Epithelial cell of proximal tubule (primary cell): ENCODE measurements at places on chromosomes 4 and X. TPM values are rescaled to one million over a fixed set of nuclear protein-coding genes. Genes with fewer than 3 reads are reported as not detected.

DNA sequence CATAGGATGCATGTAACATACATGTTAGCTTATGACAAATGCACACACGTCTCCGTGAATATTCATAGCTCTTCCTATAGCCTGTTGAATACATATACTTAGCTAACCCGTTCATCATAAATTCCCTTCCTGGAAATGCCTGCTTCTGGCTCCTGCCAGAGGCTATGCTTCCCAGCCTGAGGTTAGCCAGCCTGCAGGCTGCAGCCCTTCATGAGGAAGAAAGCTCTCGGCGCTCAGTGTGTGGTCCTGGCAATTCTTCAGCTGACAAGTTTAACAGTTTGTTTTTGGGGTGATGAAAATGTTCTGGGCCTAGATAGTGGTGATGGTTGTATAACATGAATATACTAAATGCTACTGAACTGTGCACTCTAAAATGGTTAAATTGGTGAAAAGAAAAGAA is 48.8 kb upstream of the MAN2B2 start:
- no peak for DNase-seq

DNA sequence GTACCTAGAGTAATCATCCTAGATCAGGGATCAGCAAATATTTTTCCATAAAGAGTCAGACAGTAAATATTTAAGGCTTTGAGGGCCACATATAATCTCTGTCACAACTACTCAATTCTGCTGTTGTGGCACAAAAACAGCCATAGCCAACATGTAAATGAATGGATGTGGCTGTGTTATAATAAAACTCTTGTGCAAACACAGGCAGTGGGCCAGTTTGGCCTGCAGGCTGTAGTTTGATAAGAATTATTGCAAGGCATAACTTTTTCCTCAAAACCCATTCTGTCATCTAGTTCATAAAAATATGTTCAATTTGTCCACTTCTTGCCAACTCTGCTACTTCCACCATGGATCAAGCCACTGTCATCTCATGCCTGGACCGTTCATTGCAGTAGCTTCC is 39.4 kb upstream of the SHROOM4 start:
- no peak for DNase-seq

The POU4F2 gene
- total RNA-seq, result not detected in 2 replicates

DNA sequence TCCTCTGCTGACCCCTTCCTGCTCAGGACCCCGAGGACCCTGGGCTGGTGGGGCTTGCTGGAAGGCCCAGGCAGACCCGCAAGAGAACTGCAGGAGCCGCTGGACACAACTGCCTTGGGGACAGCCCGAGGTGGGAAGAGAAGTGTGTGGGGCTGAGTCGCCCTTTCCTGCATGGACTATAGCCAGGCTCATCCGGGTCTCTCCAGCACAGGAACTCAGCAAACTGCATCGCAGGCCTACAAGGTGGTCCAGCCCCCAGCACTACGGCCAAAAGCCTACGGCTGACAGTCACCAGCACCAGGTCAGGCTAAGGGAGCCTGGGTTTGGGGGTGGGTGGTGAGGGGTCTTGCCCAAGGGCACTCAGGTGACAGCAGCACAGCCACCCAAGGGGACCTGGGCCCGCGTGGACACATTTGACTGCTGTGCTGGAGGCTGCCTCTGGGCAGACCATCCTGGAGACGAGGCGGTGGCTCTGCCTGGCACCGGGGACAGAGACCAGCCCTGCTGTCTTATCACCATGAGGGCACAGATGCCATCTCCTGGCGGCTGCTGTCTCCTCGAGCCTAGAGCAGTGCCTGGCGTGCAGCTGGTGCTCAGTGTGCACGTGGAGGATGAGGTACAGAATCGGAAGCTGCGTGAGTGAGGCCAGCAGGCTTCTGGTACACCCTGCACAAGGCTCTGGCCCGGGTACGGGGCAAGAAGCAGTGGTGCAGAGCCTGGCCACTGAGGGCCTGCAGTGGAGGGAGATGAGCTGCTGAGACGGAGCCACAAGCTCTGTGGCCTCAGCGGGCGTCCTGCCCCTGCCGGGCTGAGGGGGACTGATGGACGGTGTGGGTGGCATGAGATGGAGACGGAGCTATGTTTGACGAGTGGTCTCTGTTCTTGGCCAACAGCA is 15.1 kb downstream of the LRPAP1 start:
- no peak for DNase-seq

DNA sequence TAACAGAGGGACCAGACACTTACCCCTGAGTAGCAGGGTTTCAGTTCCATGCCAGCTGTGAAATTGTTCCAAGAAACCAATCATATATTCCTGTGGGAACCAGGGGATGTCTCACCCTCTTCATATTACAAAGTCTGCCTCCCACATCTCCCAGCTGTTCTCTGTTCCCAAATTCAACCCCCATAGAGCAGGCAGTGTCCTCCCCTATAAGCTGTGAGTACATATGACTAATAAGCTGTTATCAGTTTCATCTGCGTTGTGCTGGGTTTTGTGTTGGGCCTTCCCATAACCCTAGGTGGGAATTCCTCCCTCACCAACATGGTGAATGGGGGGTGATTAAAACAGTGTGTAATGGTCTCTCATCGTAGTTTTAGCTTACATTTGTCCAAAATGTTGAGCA is 41.0 kb downstream of the CEP44 start:
- no peak for DNase-seq

GRCh38 chrX:31705816-31706215 is 634.0 kb upstream of the FTHL17 start:
- no peak for DNase-seq

DNA sequence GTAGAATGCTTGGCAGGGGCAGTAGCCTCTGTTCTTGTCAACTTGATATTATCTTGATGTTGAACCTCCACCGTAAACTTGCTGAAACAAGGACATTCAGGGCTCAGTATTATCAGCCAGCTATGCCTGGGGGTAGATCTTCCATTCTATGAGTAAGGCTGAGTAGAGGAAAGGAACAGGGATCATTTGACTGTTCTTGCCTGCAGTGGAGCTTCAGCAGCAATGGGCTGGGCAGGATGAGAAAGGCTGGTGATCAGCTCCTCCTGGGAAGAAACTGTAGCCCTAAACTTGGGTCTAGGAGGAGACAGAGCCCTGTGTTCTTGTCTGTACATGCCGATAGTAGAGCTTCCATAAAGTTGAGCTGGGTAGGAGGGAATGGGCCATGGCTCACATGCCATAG is 127.2 kb downstream of the CCSER1 start:
- DNase-seq, result no peak

The PDZD4 gene
- under 0.01 and 0.17 TPM in 2 replicates for total RNA-seq

The GSPT2 gene
- total RNA-seq, result 4.5 and 6.4 TPM in 2 replicates
